ENCODE measurements at places on chromosomes 3 and 15. TPM values are rescaled to one million over a fixed set of nuclear protein-coding genes. Genes with fewer than 3 reads are reported as not detected.

DNA sequence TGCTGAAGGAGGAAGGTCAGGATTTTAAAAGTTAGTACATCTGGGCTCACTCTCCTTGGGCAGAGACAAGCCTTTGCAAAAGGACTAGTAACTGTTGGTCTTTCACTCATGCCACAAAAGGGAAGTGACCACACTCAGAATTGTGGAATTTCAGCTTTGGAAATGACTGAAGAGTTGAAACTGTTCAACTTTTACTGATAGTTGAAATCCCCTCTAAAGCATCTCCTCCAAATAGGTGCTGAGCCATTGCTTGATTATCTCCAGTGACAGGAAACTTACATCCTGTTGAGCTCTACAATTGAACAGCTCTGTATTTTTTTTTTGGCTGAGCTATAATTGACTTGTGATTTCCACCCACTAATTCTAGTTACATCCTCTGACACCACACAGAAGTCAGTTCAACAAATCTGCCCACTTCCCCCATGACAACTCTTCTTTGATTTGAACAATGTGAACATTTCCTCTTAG is 254.8 kb upstream of the TPRG1 start:
- no peak for DNase-seq

- no peak for DNase-seq
Measured at GRCh38 chr3:37942646-37943045, 47.9 kb upstream of the VILL start.

The TRH gene
- not detected for total RNA-seq

The LYZL4 gene
- total RNA-seq, result not detected

GRCh38 chr15:49135342-49135857 is 20.0 kb downstream of the COPS2 start:
- no peak for DNase-seq

The MYNN gene
- 23.5 TPM for total RNA-seq

The PODXL2 gene
- 2.6 TPM for total RNA-seq

Measured in pulmonary artery endothelial cell (primary cell).